ENCODE measurements at places on chromosomes 12 and 14.

GRCh38 chr14:22646570-22647254 lies 2.6 kb upstream of the OR6J1 start:
- DNase-seq = no peak

DNA sequence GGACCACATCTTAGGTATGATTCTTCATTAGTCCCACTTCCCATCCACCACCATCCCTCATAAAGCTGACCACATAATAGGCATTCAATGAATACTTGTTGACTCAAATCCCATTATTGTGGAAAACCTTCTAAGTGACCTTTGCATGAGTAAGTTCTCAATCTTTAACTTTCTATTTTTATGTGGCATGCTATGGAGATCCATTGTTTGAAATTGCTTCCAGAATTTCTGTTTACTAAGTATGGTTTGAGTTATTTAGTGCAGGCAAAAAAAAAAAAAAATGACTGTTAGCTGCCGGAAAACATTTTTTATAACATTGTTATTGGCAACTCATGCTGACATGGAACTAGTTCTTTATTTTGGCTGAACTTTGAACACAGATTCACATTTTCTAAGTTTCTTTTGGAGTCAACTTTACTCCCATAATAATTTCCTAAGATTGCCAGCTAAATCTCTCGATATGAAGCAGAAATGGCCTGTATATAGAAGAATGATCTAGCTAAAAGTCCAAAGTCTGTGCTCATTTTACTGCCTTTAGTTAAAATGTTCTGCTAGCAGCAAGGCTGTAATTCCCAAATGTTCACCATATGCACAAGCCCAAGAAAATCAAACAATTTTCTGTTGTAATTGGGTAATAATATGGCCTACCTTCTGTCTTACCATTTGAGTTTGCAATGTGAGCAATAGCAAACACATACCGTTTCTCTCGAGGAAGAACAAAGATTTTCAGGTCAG lies 77.9 kb downstream of the PTGER2 start:
- DNase-seq = no peak

DNA sequence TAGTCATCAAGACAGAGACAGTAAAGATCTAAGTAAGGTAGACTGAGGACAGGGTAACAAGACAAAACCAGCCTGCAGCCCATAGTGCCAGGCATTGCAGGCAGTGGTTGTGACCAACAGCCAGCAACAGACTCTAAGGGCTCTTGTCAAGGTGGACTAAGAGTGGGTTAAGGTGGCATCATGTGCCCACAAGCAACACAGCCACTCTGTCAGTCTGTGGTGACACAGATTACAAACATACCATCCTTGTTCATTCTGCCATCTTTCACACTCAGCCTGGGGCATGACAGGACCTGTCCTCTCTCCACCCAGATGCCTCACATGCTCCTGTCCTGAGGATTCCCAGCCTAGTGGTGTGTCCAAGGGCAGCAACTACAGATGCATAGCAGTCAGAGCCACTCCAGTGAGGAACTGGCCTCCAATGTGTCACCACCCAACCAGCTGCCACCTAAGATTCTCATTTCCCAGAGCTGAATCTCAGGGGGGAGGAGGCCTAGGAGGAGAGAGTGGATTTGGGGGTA lies 28.3 kb downstream of the VDR start:
- no peak for DNase-seq

- peak; percentile 64 for DNase-seq
Observed at GRCh38 chr12:47819138-47819895, 386 bp downstream of the HDAC7 start.

- peak; percentile 66 for DNase-seq
Observed at GRCh38 chr14:69153873-69154270, 953 bp upstream of the DCAF5 start.

Data from SJCRH30 (cell line).